HTR-8/SVneo (cell line): ENCODE measurements at places on chromosomes 2 and 18.

- DNase-seq = no peak
These were observed 174.1 kb downstream of the DDX1 start for GRCh38 chr2:15765686-15766302.

DNA sequence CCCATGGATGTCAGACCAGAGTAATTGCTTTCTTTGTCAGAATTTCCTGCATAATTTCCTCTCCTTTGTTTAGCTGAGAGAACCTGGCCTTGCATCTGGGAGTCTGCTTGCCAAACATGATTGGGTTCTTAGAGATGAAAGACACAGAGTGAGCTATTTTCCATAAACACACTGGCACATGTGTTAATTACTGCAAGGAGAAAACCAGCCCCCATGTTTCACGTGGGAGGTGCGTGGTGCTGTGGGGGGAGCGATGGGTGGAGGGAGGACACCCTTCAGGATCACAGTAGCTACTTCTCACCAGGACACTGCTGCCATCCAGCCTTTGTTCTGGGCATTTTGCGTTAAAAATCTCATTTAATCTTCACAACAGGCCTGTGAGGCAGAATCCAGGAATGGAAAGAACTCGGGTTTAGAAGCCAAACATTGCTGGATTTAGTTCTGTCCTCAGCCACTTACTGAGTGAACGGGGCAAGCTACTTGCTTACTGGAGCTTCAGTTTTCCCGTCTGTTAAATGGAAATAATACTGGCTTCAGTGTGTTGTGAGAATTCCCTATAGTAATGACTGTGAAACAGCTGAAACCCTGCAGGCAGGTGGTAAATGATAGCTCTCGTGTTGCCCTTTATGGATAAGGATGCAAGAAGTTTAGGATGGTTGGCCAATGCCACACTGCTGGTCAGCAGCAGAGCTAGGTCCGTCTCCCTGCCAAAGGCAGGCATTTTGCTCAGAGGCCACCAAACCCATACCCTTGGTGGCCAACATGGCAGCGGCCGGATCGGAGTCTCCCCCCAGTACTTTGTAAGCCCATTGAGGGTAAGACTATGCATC is 100.1 kb upstream of the ASAP2 start:
- no peak for DNase-seq

GRCh38 chr2:227164763-227165291 is 403 bp downstream of the COL4A3 start:
- DNase-seq = no peak

GRCh38 chr2:222683805-222684204 is 12.3 kb downstream of the MOGAT1 start:
- DNase-seq = no peak

DNA sequence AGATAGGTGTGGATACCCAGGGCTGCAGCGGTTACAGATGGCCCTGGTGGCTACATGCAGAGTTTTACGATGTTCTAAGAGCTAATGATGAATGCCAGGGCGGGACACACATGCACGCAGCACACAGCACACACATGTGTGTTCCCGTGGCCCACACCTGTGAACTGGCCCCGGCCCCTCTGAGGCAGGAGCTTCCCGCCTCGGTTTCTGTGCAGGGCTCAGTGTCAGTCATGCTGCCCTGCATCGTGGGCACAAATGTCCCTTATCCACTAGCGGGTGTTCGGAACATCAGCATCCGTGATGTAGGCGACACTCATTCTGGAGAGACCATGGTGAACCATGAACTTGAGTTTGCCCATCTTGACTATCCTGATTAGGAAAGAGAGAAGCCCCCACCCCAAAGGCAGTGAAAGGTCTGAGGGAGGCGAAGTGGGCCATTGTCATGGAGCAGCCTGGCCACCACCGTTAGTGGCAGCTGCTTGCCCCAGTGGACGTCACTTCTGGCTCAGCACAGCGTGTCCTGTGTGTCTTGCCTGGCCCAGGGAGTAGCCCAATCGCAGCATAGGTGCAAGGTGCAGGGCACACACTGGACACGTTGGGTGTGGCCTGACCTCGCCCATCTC is 43.8 kb downstream of the DCDC2C start:
- DNase-seq = no peak

GRCh38 chr18:1784113-1784512 is 787.2 kb downstream of the METTL4 start:
- DNase-seq = no peak
